Right lobe of liver (tissue), 6 donors: ENCODE measurements at places on chromosomes 12 and 14. TPM values are rescaled to one million over a fixed set of nuclear protein-coding genes. Genes with fewer than 3 reads are reported as not detected.

DNA sequence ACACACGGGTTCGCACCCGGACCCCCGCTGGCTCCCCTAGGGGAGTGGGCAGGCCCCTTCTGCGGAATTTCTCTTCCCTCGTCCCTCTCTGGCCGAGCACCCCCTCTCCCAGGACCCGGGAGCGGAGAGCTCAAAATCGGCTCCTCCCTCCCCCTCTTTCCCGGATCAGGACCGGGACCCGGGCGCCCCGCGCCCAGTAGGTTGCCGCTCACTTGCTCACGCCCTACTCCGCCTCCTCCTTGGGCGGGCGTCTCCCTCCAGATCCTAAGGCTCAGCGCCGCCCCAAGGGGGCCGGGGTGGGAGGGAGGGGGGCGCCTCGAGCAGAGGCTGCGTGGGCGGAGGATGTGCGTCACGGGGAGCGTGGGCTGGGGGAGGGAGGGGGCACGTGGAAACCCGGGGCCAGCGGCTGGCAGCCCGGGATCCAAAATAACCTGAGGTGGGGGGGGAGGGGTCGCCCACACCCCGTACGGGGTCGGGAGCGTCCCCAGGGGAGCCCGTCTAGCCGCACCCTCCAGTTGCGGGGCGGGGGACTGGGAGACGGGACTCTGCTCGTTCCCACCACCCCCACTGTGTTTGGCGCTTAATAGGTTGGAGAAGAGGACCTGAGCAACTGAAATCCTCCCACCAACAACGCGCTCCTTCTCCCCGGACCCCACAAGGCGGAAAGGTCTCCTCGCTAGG lies 1.8 kb upstream of the NAB2 start:
- H3K27ac ChIP-seq: peak overlapping the region; percentile 98
- H3K27me3 ChIP-seq: no peaks in the 10 kb centered on the region
- no peaks in the 10 kb centered on the region for H3K4me1 ChIP-seq
- no peaks in the 10 kb centered on the region for H3K36me3 ChIP-seq
- peak; percentile 91 for DNase-seq
- peak overlapping the region; percentile 68 for H3K4me3 ChIP-seq

GRCh38 chr12:92740411-92740810 lies 37.6 kb downstream of the PLEKHG7 start:
- no peaks in the 10 kb centered on the region for H3K27me3 ChIP-seq
- no peak for DNase-seq
- H3K27ac ChIP-seq: no peak overlapping the region
- H3K4me1 ChIP-seq: no peaks in the 10 kb centered on the region

DNA sequence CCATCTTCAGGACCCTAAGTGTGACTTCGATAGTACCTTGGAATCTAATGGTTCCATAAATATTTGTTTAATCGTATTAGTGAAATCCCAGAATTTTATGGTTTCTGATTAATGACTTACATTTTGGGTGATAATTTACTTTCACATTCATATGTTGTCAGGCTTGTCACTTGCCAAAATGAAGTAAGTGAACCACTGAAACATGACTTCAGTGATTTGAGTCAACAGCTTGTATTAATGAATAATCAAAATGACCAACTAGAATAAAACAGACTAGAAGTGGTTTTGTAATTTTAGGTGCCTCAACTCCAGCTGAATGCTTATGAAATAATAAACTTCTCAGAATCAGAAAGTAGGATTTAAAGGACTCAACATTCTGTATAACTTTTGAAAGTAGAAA lies 517.1 kb downstream of the PRKD1 start:
- no peaks in the 10 kb centered on the region for H3K4me1 ChIP-seq
- H3K4me3 ChIP-seq: no peak overlapping the region
- H3K27ac ChIP-seq: no peak overlapping the region
- no peaks in the 10 kb centered on the region for H3K36me3 ChIP-seq

DNA sequence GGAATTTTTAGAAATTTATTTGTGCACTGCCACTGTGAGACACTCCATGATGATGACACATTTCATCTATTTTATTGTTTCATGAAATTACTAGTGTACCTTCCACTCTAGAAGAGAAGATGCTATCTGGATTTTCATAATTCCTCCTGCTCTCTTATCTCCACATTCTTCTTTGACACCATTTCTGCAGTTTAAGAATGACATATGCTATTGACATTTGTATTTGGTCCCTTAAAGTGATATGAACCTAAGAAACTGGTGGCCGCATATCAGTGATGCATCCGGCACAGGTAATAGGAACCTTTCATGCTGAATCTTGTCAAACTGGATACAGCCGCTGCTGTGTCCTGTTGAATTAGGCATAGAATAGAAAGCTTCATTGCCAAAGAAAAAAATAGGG lies 696.3 kb downstream of the TMEM121 start:
- H3K4me3 ChIP-seq: no peak overlapping the region
- DNase-seq: no peak
- H3K27ac ChIP-seq: no peak overlapping the region
- H3K36me3 ChIP-seq: no peaks in the 10 kb centered on the region

GRCh38 chr12:67477681-67478265 lies 170.8 kb upstream of the DYRK2 start:
- no peak overlapping the region for H3K27ac ChIP-seq
- DNase-seq: no peak
- no peaks in the 10 kb centered on the region for H3K27me3 ChIP-seq
- H3K4me3 ChIP-seq: no peak overlapping the region

DNA sequence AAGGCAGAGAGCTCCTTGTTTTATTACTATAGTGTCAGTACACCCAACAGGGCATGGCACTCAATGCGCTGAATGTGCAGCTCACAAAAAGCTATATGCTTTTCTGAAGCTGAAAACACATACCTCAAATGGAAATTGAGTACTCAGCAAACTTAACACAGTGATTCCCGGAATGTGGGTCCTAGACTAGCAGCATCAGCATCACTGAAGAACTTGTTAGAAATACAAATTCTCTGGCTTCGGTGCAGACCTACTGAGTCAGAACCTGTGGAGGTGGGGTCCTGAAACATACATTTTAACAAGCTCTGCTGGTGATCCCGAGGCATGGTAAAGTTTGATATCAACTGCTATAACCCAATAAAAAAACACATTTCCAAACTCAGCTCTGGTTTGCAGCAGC lies 14.9 kb downstream of the RERG start:
- H3K4me1 ChIP-seq: no peaks in the 10 kb centered on the region
- no peaks in the 10 kb centered on the region for H3K27me3 ChIP-seq
- H3K27ac ChIP-seq: no peak overlapping the region
- H3K4me3 ChIP-seq: no peak overlapping the region
- H3K36me3 ChIP-seq: no peaks in the 10 kb centered on the region
- DNase-seq: no peak

DNA sequence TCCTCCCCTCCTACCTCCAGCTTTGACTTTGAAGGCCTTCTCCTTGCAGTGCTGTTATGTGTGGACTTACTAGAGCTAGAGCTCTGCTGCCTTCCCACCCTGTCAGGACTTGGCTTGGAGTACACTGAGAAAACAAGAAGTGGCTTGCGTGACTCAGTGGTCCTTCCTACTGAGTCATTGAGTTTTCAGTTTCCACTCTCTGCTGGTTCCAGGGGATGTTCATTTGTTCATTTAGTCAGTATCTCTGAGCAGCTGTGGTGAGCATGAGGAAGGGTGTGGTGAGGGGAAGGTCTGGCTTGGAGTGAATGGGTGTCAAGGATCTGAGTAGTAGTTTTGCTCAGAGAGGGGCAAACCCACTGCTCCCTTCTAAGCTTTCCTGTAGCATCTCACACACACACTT lies 17.2 kb upstream of the ELK3 start:
- no peaks in the 10 kb centered on the region for H3K36me3 ChIP-seq
- no peaks in the 10 kb centered on the region for H3K4me1 ChIP-seq
- no peak overlapping the region for H3K27ac ChIP-seq
- DNase-seq: no peak
- H3K27me3 ChIP-seq: no peaks in the 10 kb centered on the region
- H3K4me3 ChIP-seq: no peak overlapping the region

Gene TRIM9
- total RNA-seq: 0.31 TPM

- no peaks in the 10 kb centered on the region for H3K4me1 ChIP-seq
- no peaks in the 10 kb centered on the region for H3K36me3 ChIP-seq
- DNase-seq: no peak
- no peak overlapping the region for H3K4me3 ChIP-seq
- H3K27ac ChIP-seq: no peak overlapping the region
Measured at GRCh38 chr12:32761716-32762115, 6.0 kb upstream of the YARS2 start.

Gene IAPP
- not detected for total RNA-seq

Gene MTHFD1
- total RNA-seq: 166 TPM

DNA sequence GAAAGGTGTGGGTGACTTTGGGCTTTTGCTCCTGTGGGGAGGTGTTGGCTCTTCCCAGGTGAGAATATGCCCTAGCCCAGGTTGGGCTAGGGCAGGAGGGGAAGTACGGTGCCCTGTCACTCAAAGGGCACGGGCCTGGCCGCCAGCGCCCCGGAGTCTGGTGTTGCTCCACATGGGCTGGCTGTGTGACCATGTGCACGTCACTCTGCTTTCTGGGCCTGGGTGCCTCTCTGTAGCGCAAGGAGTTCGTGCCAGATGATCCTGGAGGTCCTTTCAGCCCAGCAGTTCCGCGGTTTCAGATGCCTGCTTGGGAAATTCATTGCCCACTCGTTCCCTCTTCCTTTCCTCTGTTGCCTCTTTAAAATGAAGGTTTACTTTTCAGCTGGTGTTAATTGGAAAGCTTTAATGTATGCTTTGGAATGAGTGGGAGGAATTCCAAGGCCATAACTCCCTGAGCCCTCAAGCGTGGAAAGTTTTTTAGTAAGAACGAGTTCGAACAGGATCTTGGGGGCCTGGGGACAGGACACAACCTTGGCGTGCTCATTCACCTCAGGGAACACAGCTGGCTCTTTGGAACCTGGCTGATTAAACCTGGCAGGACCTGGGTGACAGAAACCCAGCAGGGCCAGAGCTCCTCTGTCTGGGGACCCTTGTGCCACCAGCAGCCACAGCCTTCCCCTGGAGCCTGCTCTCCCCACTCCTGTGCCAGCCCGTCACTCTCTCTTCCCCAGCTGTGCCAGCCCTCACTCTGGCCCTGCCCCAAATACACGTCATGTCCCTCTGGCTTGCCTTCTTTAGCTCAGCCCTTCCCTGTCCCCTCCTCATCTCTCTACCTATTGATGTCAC lies 42.8 kb downstream of the TSPAN9 start:
- no peak overlapping the region for H3K4me3 ChIP-seq
- DNase-seq: peak; percentile 81

GRCh38 chr12:49948866-49949845 lies 1.4 kb upstream of the AQP2 start:
- DNase-seq: peak; percentile 30
- H3K4me3 ChIP-seq: no peak overlapping the region
- H3K36me3 ChIP-seq: no peaks in the 10 kb centered on the region
- no peaks in the 10 kb centered on the region for H3K27me3 ChIP-seq
- H3K4me1 ChIP-seq: no peaks in the 10 kb centered on the region
- H3K27ac ChIP-seq: no peak overlapping the region

Gene TMEM52B
- not detected for total RNA-seq

- H3K4me3 ChIP-seq: no peak overlapping the region
- DNase-seq: no peak
- H3K27me3 ChIP-seq: no peaks in the 10 kb centered on the region
- H3K4me1 ChIP-seq: no peaks in the 10 kb centered on the region
- no peak overlapping the region for H3K27ac ChIP-seq
Measured at GRCh38 chr12:90990611-90991010, 14.2 kb downstream of the EPYC start.

Gene CLEC1B
- 10.5 TPM for total RNA-seq

GRCh38 chr12:89247541-89247942 lies 104.8 kb downstream of the DUSP6 start:
- no peaks in the 10 kb centered on the region for H3K36me3 ChIP-seq
- no peak overlapping the region for H3K27ac ChIP-seq
- no peak for DNase-seq
- no peaks in the 10 kb centered on the region for H3K4me1 ChIP-seq
- H3K4me3 ChIP-seq: no peak overlapping the region

DNA sequence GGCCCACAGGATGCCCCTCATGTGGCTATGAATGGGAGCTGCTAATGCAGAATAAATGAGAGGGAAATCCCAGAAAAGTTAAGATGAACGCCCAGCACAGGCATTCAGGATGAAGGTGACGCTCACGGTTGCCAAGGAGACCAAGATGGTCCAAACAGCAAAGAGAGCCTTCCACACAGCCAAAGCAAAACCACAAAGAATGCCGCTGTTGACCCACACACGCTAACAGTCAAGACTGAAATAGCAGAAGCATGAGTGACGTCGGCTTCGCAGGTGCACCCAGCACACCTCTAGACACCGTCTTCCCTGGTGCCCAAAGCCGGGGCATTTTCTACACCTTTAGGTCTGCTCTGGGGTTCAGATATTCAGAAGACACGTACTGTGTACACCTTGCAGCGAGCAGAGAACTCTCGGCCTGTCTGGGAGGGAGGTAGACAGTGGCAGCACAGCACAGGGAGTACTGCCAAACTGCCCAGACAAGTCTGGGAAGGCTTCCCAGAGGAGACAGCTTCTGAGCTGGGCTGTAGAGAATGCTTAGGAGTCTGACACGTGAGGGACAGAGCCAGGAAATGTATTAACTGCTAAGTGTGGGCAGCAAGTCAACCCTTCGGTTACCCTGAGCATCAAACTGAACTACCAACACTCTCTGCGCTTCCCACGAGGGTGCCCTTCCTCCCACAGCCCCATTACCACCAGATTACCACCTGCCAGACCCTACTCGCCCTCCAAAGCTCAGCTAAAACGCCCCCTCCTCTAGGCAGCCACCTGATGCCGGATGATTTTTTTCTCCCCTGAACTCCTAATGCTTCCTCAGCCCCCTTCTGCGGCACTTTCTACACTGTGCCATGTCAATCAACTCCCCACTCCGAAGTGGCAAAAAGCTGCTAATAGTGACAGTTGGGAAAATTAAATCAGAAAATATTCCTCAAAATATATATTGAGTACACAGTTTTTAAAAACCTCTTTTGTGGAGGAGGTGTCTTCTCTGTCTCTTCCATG lies 50.1 kb downstream of the CCDC88C start:
- no peak overlapping the region for H3K4me3 ChIP-seq
- DNase-seq: no peak
- H3K4me1 ChIP-seq: no peaks in the 10 kb centered on the region
- no peak overlapping the region for H3K27ac ChIP-seq
- no peaks in the 10 kb centered on the region for H3K36me3 ChIP-seq

Gene PYM1
- 36.4 TPM for total RNA-seq

Gene TMEM229B
- 1.3 TPM for total RNA-seq

Gene FLVCR2
- total RNA-seq: 26.3 TPM

DNA sequence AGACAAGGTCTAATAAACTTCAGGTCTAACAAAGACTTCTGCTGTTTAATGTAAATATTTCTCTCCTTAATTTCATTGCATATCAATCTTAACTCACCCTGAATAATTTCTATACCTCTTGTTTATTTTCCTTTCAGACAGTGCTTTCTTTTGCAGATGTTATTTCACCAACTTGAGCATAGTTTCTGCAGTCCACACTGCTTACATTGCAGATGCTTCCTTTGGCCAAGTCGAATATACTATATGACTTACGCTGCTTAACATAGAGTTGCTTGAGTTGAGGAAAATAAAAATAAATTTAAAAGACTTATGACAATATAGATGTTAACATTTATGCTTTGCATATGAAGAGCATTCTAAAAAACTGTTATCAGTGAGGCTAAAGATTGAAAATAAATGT lies 217.7 kb downstream of the PTPRO start:
- DNase-seq: no peak
- no peak overlapping the region for H3K4me3 ChIP-seq
- H3K4me1 ChIP-seq: no peaks in the 10 kb centered on the region
- H3K36me3 ChIP-seq: no peaks in the 10 kb centered on the region
- H3K27ac ChIP-seq: no peak overlapping the region
